ENCODE measurements at places on chromosomes 6 and 20.

GRCh38 chr6:140183881-140184280, 809.4 kb upstream of the CITED2 start:
- no peak for DNase-seq

- no peak for DNase-seq
These were observed 16.6 kb downstream of the BEND3 start for GRCh38 chr6:107098436-107099307.

DNA sequence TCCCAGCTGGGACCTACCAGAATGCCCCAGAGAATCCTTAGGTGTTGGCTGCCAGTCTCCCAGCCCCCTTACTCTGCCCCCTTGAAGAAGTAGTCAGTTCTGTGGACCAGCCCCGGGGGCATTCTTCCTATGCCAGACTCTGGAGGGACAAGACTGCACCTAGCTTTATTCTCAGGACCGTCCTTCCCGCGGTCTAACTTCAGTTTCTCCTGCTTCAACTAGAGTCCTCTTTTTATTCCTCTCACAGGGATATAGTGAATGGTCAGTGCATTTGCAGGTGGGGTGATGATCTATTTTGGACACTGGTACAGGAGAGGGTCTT, 35.9 kb upstream of the MDFI start:
- no peak for DNase-seq

DNA sequence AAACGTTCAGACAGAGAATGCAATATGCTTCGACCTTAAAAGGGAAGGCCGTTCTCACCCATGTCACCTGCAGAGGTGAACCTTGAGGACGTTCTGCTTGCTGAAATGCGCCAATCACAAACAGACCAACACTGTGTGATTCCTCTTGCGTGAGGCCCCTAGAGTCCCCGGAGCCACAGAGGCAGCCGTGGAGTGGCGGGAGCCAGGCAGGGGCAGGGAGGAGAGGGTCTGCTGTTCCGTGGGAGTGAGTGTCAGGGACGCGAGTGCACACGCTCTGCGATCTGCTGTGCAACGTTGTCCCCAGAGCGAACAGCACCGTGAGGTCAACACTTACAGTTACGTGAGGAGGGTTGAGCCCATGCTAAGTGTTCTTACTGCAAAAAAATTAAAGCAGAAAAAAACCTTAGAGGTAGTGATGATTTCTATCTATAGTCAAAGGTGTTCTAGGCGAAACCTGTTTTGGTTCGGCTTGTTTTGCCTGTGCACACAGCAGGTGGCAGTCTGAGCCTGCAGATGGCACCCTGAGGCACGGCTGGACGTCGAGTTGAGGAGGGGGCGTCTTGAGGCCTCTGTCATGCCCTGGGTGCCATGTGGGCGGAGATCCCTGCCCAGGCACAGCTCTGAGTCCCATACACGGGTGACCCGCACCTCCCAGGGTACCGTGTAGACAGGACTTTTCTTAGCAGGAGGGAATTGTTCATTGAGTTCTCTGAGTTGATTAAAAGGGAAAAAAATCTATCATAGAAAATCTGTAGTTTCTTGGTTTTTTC, 71.7 kb upstream of the FRMD1 start:
- DNase-seq: no peak

DNA sequence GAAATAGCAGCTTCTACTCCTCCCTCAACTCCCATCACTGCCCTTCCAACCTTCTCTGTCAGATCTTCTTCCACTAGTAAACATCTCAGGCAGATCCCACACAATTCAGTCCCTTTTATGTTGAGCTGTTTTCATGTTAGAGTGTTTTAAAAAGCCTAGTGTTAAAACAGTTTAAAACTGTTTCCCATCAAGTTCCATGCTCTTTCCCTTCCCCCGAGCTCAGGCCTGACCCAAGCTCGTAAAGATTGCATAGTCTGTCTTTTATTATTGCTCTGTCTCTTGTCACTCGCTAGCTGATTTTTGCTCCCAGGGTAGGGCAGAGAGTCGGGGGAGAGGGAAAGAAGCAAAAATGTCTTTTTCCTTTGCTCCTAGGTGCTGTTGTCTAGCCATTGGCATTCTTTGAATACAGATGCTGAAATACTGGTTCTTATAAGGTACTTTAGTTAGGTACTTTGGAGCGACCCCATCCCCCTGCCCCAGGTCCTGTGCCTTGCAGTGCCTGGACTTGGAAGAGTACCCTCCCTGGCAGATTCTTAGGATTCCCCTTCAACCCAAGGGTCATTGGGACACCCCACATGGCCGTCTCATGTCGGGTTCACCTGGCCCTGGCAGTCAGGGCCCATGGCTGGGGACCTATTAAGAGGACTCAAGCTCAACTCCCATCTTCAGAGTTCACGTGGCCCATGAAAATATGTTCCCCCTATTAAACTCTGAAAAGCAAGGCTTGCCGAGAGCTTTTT, 101.2 kb upstream of the ARMC2 start:
- DNase-seq: no peak

GRCh38 chr6:11429577-11429976, 108.0 kb upstream of the TMEM170B start:
- no peak for DNase-seq

DNA sequence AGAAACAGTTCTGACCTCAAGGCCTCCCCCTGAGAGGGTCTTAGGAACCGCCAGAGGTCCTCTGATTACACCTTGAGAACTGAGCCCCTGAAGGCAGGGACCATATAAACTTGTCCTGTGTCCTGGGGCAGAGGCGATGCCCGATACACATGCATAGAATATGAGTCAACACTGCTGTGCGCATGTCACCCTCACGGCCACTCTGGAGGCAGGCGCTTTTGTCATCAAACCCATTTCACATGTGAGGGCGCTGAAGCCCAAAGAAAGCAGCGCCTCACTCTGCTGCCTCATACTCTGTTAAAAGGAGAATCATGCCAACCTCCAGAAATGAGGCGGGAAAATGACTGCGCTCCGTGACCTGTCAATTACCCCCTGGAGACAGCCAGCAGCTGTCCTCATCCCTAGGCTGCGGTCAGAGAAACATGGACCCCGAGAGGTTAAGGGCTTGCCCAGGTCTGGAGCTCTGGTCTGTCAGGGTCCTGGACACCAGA, 158.3 kb downstream of the GRM4 start:
- DNase-seq: no peak

- no peak for DNase-seq
These were observed 614.2 kb downstream of the TENT5A start for GRCh38 chr6:81138236-81138635.

DNA sequence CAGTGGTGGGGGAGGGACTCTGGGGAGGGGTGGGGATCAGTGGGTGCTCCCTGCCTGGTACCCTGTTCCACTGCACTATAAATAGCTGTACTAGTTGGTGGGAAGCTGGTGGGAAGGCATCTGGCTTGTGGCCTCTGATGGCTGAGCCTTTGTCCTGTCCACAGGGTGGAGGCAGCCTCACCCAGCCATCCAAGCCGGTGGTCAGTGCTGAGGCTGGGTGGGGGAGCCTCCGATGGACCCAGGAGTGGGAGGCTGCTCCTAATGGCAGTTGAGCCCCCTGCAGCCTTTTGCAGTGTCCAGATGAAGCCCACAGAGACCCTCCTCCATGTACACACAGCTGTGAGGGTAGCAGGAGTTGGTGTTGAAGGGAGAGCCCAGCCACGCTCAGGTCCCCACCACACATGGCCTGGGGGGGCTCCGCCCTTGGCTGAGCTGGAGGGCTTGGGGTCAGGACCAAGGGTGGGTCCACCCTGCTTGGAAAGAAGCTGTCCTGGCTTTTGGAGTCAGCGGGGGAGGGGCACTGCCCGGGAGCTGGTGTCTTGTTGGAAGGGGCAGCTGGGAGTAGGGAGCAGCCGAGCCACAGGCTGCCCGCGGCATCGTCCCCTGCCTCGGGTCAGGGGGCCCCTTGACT, 2.5 kb downstream of the PPDPF start:
- no peak for DNase-seq

DNA sequence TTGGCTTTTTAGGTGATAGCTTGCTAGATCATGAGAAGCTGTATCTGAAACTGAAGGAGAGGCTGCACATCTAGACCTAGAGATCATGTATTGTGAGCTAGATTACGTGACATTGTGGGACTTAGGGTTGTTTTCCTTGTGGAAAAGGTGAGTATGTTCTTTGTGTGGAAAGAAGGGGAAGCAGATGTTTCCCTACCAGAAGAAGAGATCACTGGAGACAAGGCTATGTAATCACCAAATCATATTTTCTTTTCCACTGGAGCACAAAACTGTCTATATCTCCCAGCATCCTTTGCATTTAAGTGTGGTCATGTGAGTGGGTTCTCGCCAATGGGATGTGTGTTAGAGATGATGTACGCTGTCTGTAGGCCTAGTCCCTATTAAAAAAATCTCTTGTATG, 7.0 kb upstream of the EPB41L2 start:
- no peak for DNase-seq
